WTC11 (cell line): ENCODE measurements at places on chromosomes 7 and 10. TPM values are rescaled to one million over a fixed set of nuclear protein-coding genes. Genes with fewer than 3 reads are reported as not detected.

DNA sequence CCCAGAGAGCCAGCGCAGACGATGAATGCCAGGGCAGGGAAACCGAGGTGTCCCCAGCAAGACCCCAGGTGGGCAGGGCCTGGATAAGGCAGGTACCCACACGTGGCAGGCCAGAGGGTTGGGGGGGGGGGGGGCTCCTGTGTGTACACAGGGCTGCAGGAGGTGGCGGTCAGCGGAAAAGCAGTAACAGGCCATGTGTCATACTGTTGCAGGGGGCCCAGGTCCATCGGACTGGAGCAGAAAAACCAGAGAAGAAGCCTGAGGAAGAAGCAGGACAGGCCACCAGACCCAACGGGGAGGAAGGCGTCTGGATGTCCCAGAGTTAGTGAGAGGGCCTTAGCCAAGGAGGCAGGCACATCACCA, 116.3 kb downstream of the MAD1L1 start:
- no peaks in the 10 kb centered on the region; the same call in 1 of the 2 replicates for H3K27me3 ChIP-seq
- DNase-seq, result no peak
- peak overlapping the region; percentile 89 for H3K27ac ChIP-seq
- H3K4me3 ChIP-seq, result no peak overlapping the region

DNA sequence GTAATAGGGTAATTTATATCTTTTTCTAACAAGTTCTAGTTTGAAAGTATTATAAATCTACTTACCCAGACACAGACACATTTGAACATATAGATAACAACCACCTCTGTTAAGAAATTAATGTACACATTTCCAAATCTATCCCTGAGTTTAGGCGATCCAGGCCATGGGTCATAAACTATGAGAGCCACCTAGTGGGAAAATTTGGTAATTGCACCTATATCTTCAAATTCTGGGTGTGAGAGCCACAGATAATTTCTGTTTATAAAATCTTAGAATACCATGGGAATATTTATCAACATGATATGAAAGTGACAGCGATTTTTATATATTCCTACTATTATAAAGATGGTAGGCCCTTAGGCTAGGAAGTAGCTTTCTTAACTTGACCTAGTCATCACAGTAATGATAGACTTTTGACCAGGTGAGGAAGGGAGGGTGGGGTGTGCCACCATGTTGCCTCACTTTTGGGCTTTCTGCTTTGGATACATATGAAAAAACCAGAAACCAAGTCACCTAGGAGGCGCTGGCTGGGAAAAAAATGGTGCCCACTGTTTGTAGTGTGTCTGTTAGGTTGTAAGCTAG, 8.0 kb upstream of the EPHA1 start:
- H3K36me3 ChIP-seq, result peaks cover 29% of the 10 kb centered on the region
- DNase-seq, result no peak
- no peak overlapping the region for H3K27ac ChIP-seq

- H3K27ac ChIP-seq, result no peak overlapping the region
- peaks cover 12% of the 10 kb centered on the region for H3K27me3 ChIP-seq
- H3K4me1 ChIP-seq, result peaks cover 24% of the 10 kb centered on the region
These were observed 65.9 kb downstream of the ZNF467 start for GRCh38 chr7:149707448-149707886.

DNA sequence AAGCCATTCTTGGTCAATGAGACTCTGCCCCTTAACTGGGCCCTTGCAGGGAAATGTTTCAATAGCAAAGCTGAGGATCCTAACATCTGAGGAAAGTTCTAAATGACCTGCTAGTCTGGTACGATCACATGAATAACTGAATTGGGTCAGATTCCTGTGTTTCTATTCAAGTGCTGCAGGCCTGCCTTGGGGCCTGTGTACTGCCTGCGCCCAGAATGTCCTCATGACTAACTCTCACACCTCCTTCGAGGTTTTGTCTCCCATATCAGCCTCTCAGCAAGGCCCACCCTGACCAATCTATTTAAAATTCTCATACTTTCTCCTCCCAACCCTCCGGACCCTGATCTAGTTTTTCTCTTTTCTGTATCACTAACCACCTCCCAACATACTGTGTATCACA, 4.4 kb downstream of the JAZF1 start:
- H3K4me1 ChIP-seq, result peaks cover 73% of the 10 kb centered on the region
- peaks cover 6% of the 10 kb centered on the region; the same call in 1 of the 2 replicates for H3K27me3 ChIP-seq
- no peaks in the 10 kb centered on the region for H3K36me3 ChIP-seq
- H3K4me3 ChIP-seq, result no peak overlapping the region

- peaks cover 15% of the 10 kb centered on the region for H3K4me1 ChIP-seq
- H3K4me3 ChIP-seq, result peak overlapping the region; percentile 91
- peaks cover 49% of the 10 kb centered on the region for H3K36me3 ChIP-seq
- no peak overlapping the region for H3K27ac ChIP-seq
- H3K27me3 ChIP-seq, result peaks cover 47% of the 10 kb centered on the region
These were observed 1.1 kb downstream of the ZNF32 start for GRCh38 chr10:43647576-43647975.

DNA sequence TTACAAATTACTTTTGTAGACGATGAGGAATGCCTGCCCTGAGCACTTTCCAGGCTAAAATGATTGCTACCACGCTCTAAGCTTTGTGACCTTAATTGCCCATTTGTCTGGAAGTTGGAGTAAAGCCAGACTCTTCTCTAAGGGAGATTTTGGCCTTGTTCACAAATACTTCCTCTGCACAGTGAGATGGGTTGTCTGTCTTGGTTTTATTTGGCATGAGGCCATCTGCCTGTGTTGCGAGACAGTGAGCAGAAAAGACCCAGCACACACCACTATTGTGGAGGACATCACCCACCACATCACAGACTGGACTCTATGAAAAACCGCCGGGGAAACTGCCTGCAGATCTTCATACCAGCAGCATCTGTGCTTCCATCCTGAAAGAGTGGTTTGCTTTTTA, 138.4 kb downstream of the BICC1 start:
- no peaks in the 10 kb centered on the region for H3K27me3 ChIP-seq
- H3K4me3 ChIP-seq, result no peak overlapping the region
- H3K4me1 ChIP-seq, result peaks cover 11% of the 10 kb centered on the region
- no peaks in the 10 kb centered on the region for H3K36me3 ChIP-seq

DNA sequence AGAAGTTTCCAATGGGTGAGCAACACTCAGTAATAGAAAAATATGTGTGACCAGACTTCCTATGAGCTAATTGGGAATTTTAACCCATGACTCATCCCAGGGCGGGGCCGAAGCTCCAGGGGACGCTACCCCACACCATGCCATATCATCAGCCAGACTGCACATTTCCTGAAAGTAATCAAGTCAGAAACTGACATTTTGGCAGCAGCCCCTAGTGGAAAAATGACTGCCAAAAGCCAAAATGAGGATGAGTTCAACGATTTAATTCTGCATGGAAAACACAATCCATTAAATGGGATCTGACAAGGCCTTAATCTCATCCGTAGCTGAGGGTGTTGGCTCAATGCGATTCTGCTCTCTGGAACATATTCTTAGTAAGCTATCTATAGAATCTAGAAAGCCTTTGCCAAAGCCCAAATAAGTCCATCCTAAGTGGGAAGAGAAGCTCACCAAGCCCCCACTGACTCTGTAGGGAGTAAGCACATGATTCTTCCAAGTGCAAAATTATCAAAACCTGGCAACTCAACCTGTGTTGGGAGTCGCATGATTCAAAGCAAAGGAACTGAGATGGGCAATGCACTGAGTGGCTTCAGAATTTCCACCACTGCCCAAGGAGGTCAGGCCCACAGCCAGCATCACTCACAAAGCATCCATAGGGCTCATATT, 93.1 kb upstream of the PDE1C start:
- H3K4me1 ChIP-seq, result peaks cover 3% of the 10 kb centered on the region; the same call in 1 of the 2 replicates
- peaks cover 21% of the 10 kb centered on the region for H3K27me3 ChIP-seq
- no peak overlapping the region for H3K4me3 ChIP-seq
- DNase-seq, result no peak

GRCh38 chr7:47032536-47032908, 549.4 kb downstream of the TNS3 start:
- H3K36me3 ChIP-seq, result no peaks in the 10 kb centered on the region
- peaks cover 25% of the 10 kb centered on the region for H3K27me3 ChIP-seq
- no peaks in the 10 kb centered on the region for H3K4me1 ChIP-seq
- no peak overlapping the region for H3K4me3 ChIP-seq
- H3K27ac ChIP-seq, result no peak overlapping the region

DNA sequence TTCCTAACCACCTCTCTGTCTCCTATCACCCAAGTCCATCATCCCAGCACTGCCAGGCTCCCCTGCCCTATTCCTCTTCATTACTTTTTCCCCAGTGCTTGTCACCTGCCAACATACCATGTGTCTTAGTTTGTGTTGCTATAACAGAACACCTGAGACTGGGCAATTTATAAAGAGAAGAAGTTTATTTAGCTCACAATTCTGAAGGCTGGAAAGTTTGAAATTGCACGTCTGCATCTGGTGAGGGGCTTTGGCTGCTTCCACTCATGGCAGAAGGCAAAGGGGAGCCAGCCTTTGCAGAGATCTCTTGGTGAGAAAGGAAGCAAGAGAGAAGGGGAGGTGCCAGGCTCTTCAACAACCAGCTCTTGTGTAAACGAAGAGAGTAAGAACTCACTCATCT, 47.3 kb downstream of the DRGX start:
- H3K27me3 ChIP-seq, result no peaks in the 10 kb centered on the region
- H3K36me3 ChIP-seq, result no peaks in the 10 kb centered on the region
- peaks cover 2% of the 10 kb centered on the region; the same call in 1 of the 2 replicates for H3K4me1 ChIP-seq
- no peak for DNase-seq
- no peak overlapping the region for H3K4me3 ChIP-seq

DNA sequence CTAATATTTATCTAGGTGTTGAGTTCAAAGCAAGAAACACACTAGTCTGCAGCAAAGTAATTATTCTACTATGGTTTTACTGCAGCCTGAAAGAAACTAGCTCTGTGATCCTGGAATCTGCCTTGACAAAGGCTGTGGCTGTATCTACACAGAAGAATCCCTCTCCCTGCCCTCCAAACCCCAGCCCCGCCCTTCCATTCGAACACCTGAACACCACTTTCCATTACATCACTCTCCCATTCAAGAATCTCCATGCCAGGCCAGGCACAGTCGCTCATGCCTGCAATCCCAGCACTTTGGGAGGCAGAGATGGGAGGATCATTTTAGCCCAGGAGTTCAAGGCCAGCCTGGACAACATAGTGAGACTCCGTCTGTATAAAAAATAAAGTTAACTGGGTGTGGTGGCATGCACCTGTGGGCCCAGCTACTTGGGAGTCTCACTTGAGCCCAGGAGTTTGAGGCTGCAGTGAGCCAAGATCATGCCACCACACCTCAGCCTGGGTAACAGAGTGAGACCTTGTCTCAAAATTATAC, 23.3 kb downstream of the LRRC20 start:
- no peaks in the 10 kb centered on the region for H3K27me3 ChIP-seq
- no peak for DNase-seq
- peaks cover 13% of the 10 kb centered on the region for H3K4me1 ChIP-seq
- H3K36me3 ChIP-seq, result 0 out of 2 replicates have a peak, but pooled peaks cover 5% of the 10 kb centered on the region
- no peak overlapping the region for H3K4me3 ChIP-seq

DNA sequence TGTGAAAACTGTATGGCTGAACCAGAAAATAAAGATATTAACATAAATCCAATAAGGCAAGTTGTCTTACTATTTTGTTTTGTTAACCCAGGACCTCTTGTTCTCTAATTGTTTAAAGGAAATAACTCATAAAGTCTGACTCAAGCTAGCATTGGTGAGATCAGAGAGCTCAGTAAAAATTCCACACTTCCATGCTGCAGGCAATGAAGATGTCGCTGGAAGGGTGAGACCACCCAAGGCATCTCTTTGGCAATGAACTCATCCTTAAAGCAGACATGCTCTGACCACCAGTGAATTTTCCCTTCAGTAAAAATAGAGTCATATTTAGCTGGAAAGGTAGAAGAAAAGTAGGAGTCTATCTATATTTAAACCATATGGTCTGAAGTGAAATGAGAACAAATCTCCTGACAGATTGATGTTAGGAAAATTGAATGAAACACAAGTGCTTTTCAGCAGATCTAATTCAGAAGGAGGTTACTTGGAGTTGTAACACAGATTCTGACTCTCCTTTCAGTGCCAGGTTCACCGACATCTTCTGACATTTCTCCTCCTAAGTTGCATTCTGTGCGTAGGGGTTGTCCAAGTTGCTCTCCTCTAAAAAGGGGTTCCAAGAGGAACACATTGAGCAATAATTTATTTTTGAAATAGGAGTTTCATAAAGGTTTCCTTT, 32.8 kb upstream of the VIPR2 start:
- H3K27me3 ChIP-seq, result peaks cover 3% of the 10 kb centered on the region
- no peak for DNase-seq
- H3K27ac ChIP-seq, result no peak overlapping the region
- H3K36me3 ChIP-seq, result peaks cover 14% of the 10 kb centered on the region
- H3K4me3 ChIP-seq, result no peak overlapping the region

- no peak for DNase-seq
- H3K4me3 ChIP-seq, result no peak overlapping the region
- peaks cover 12% of the 10 kb centered on the region for H3K36me3 ChIP-seq
- peaks cover 3% of the 10 kb centered on the region; the same call in 1 of the 2 replicates for H3K27me3 ChIP-seq
These were observed 172.5 kb downstream of the LCOR start for GRCh38 chr10:97004591-97004990.

- DNase-seq, result no peak
- no peak overlapping the region for H3K4me3 ChIP-seq
- peaks cover 16% of the 10 kb centered on the region for H3K4me1 ChIP-seq
- H3K36me3 ChIP-seq, result no peaks in the 10 kb centered on the region
- no peak overlapping the region for H3K27ac ChIP-seq
These were observed 111.9 kb upstream of the CALN1 start for GRCh38 chr7:72524037-72524436.

DNA sequence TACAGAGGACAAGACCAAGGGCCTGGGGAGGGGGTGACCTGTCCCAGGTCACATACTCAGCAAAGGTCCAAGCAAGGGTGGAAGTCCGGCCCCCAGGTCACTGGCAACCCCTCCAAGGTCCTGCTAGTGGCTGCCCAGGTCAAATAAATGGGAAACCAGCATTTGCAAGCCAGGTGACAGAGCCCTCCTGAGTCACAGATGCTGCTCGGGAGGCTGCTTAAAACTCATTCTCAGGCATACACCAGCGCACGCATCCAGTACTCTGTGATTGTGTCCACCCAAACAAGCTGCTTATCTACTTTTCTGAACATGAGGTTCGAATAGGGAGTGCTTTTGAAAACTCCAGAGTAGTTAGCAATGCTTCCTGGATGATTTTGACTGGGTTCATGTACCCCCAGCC, 130.6 kb downstream of the TAX1BP1 start:
- H3K27ac ChIP-seq, result no peak overlapping the region
- H3K4me3 ChIP-seq, result no peak overlapping the region
- H3K4me1 ChIP-seq, result peaks cover 48% of the 10 kb centered on the region
- no peaks in the 10 kb centered on the region for H3K27me3 ChIP-seq

CYP26C1 gene
- 0.07 to 0.11 TPM (median 0.11 TPM) in 3 replicates for total RNA-seq

ST8SIA6 gene
- 1.9 to 3.5 TPM (median 2.7 TPM) in 3 replicates for total RNA-seq

MKI67 gene
- total RNA-seq, result 93.6 to 118 TPM (median 96.5 TPM) in 3 replicates

MLXIPL gene
- total RNA-seq, result 20.4 to 26.6 TPM (median 23.8 TPM) in 3 replicates

TIMM23B gene
- 18.4 to 19.9 TPM (median 18.7 TPM) in 3 replicates for total RNA-seq

PTPRN2 gene
- total RNA-seq, result 2.6 to 4.7 TPM (median 3.9 TPM) in 3 replicates

DMTF1 gene
- 79.3 to 87.9 TPM (median 86.8 TPM) in 3 replicates for total RNA-seq

TAF6 gene
- total RNA-seq, result 121 to 132 TPM (median 122 TPM) in 3 replicates

HOGA1 gene
- total RNA-seq, result 0.15 to 0.62 TPM (median 0.55 TPM) in 3 replicates

GJD4 gene
- not detected in 3 replicates for total RNA-seq

ADAM8 gene
- 7.2 to 9.5 TPM (median 7.2 TPM) in 3 replicates for total RNA-seq

TEX47 gene
- total RNA-seq, result not detected in 3 replicates
